ENCODE measurements at places on chromosomes 2 and 18.

DNA sequence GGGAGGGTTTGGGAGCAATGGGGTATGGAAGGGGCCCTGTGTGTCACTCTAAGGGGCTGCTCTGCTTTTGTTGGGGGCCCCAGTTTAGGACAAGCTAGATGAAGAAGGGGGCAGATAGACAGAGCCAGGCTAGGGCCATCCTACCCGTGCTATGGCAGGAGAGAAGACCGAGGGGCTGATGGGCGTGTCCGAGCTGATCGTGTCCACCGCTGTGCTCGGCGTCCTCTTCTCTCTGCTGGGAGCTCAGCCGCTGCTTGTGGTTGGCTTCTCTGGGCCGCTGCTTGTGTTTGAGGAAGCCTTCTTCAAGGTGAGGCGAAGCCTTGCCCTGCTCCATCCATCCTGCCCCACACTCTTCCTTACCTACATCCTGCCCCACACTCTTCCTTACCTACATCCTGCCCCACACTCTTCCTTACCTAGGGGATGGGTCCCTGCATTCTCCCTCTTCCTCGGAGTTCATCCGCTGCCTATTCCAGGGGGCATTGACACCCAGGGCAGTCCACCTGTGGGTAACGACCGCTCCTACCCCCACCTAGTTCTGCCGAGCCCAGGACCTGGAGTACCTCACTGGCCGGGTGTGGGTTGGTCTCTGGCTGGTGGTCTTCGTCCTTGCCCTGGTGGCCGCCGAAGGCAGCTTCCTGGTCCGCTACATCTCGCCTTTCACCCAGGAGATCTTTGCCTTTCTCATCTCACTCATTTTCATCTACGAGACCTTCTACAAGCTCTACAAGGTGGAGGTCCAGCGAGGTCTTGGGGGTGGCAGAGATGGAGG lies 8.9 kb downstream of the SLC4A3 start:
- DNase-seq: no peak

DNA sequence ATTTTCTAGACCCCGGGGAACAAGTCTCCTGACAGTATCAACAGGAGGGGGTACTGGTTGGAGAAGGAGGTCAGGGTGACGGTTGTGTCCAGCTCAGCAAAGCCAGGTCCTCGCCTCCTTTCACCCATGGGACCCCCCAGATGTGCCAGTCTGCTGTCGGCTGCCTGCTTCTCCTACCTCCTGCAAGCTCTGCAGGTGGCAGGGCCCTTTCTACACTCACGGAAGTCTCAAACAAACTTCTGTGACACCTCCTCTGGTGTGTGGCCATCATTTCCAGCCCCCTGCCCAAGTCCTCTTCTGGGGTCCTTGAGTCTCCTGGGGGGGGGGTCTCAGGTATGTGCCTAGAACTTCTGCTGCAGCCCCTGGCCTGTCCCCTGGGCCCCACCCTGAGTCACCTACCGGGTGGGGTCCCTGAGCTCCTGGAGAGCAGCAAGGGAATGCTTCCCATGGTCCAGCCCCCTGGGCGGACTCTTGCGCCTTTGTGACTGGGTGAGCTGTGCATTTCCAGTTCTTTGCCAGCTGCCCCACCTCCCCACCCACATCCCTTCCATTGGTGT lies 12.8 kb downstream of the SH3RF3 start:
- no peak for DNase-seq

DNA sequence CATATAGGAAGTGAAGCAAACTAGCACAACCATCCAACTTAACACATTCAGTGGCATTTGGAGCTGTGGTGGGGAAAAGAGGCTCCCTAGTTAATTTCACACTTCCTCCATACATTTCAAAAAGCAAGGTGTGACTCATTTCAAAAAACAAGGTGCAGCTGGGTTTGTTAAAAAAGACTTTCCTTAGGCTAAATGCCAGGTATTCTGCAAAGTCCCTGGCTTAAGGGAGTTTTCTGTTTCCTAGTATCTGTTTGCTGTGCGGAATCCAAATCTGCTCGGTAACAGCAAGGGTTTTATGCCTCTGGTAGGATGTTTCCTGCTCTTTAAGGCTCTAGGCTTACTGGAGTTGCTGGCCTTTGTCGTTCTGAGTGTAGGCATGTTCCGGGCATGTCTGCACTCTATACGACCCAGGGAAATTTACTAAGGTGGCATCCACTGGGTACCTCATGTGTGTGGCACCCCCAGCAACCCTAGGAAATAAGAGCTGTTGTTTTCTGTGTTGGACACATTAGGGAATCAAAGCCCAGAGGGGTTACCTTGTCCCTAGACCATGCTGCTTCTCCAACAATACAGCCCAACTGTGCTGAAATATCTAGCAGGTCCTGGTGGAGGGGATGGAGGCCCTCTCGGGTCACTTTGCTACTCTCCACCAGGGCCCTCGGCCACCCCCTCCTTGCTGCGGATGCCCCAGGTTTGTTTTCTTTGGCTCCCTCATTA lies 634 bp upstream of the MSGN1 start:
- no peak for DNase-seq

DNA sequence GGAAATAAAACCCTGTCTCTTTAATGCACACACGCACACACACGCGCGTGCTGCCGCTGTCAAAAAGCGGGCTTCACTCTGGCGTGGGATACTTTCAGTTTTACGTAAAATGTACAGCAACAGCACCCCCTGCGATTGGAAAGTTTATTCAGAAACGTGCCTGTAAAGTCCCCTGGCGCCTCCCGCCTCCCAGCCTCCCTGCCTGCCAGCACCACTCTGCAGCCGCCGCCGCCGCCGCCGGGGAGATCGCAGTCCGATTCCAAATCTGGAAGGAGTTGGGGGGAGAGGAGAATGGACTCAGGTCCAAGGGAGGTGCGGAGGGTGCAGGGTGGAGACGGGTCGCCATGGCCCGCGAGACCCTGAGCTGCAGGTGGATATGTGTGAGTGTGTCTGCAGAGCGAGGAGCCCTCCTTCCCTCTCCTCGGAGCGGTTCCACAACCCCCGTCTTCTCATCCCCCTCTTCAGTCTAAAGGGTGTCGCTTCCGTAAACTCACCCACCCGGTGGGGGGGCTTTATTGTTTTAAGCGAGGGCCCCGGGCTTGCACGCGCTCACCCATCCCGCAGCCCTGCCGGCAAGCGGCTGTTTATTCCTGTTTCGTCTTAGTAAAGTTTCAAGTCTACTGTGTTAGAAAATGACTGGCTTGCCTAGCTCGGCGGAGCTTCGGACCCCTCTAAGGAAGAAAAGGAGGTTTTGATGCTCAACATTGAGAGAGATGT lies 1.8 kb upstream of the BCL11A start:
- DNase-seq: peak; percentile 65

GRCh38 chr2:29725610-29726009 lies 195.8 kb downstream of the ALK start:
- no peak for DNase-seq

DNA sequence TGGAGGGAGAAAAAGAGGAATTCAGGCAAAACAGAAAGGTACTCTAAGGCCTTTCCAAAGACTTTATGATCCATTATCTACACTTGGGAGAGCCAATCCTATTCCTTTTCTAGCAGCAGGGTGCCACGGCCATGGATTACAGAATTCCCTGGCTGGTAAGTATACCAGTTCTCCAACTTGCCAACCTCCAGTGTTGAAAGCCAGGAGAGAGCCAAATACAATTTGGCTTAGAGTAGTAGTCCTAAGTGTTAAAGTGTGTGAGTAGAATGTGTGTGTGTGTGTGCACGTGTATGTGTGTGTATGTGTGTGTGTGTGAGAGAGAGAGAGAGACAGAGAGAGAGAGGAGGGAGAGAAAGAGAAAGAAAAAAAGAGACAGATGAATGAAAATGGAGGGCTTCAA lies 43.3 kb downstream of the WDPCP start:
- DNase-seq: no peak

GRCh38 chr2:218448934-218449333 lies 30.0 kb downstream of the VIL1 start:
- DNase-seq: peak; percentile 30

DNA sequence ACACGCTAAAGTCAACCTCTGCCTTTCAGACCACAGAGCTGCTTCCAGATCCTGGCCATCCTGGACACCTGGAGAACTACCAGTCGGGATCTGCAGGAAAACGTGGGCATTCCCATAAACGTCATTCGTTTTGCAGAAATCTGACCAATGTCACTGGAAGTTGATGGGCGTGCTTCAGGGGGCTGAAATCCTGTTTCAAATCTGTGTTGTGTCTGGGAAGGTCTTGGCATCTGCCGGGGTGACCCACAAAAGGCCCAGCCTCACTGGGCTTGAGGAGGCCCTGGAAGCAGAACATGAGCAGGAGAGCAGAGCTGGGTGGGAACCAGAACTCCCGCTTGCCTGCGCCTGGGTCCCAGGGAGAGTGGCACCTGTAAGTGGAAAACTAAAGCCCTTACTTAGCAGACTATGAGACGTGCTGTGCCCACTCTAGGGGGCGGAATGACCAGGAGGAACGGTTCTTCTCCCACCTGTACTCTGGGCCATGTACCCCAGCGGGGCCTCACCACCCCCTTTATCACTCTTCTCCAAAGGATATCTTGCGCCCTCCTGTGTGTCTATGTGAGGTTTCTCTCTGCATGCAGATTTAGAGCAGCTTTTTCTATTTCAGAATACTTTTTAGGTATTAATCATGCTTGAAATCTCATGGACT lies 200.9 kb downstream of the FAM210A start:
- DNase-seq: no peak

GRCh38 chr2:126785862-126786261 lies 112.8 kb upstream of the TEX51 start:
- no peak for DNase-seq

GRCh38 chr2:99959261-99960014 lies 183.0 kb downstream of the AFF3 start:
- no peak for DNase-seq

- DNase-seq: no peak
These were observed 206.6 kb downstream of the DYSF start for GRCh38 chr2:71659868-71660518.

DNA sequence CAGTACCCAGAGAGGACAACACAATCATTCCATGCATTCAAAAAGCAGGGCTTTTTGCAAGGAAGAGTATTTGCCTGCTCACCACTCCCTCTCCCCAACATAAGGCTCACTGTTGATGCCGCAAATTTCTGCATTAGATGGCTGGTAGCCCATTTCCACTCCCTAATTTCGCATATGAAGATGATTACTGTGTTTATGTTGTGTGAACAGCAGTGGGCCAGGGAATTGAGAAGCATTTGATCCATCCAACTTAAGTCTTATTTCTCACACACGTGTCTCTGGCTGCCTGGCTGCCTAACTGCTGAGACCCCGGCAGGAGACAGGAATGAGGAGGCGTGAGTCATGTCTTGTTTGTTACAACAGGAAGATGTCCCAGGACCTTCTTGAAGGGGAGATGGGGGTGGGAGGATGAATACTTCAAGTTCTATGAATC lies 294.1 kb downstream of the ALK start:
- DNase-seq: peak; percentile 48

- DNase-seq: no peak
These were observed 495.8 kb upstream of the ACVR2A start for GRCh38 chr2:147348931-147349555.

DNA sequence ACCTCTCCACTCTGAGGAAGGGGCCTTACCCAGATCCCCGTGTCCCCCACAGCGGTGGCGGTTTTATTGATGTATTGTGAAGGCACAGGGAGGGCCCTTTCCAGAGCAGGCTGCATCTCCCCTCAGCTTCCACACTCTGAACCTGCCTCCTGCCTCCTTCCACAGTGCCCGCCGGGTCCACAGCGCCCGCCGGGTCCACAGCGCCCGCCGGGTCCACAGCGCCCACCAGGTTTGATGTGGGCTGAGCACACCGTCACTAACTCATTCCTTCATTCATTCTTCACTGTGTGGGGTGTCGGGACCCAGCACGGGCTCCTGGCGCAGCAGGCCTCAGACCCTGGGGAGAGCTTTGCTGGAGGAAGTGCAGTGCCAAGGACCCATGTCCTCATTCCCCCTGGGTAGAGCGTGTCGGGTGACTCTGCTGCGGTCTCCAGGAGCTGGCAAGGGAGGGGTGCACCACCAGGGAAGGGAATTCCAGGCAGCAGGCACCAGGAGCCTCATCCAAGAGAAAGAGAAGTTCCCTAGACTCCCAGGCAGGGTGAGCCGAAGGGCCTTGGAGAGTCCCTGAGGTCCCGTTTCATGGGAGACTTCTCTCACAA lies 57.1 kb downstream of the HPCAL1 start:
- DNase-seq: no peak

- peak; percentile 44 for DNase-seq
These were observed 8.8 kb downstream of the PLCL1 start for GRCh38 chr2:197813093-197813787.

GRCh38 chr2:189802396-189802912 lies 18.2 kb downstream of the PMS1 start:
- no peak for DNase-seq

GRCh38 chr2:211512806-211513205 lies 956.4 kb downstream of the CPS1 start:
- no peak for DNase-seq

GRCh38 chr2:218839430-218839829 lies 7.8 kb upstream of the PRKAG3 start:
- peak; percentile 68 for DNase-seq

DNA sequence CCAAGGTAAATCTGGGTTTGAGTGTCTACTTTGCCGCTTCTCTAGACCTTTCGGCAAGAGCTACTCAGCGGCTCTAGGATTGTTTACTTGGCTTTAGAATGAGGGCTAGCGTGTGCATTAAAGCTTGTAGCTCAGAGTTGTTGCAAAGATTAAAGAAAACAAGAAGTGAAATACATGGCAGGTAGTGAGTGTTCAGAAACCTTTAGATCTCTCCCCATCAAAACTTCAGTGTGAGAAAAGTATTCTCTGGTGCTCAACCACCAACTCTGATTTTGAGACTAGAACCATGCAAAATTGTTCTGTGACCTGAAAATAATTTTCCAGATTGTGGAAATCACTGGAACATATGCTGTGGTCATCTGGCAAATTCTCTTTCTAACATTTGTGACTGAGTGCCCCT lies 512.0 kb downstream of the CMPK2 start:
- DNase-seq: no peak

- DNase-seq: no peak
These were observed 19.4 kb downstream of the TLK1 start for GRCh38 chr2:171141320-171141719.

- peak; percentile 60 for DNase-seq
These were observed 78.3 kb upstream of the MAP4K4 start for GRCh38 chr2:101619191-101619591.

GRCh38 chr18:72871091-72871490 lies 3.3 kb upstream of the NETO1 start:
- peak; percentile 60 for DNase-seq

GRCh38 chr18:45792506-45793263 lies 32.8 kb upstream of the SIGLEC15 start:
- DNase-seq: no peak

DNA sequence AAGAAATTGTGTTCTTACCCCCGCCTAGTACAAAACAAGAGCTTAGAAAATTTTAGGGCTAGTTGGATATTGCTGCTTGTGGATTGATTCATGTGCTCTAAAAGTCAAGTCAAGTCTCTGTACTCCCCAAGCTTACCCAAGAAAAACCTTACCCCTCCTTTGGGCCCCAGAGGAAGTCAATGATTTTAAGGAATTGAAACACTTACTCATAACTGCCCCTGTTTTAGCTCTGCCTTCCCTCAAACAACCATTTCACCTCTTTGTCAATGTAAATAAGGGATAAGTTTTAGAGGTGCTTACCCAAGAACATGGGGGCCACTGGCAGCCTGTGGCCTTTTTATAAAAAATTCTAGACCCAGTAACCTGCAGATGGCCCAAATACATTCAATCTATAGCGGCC lies 136.6 kb upstream of the RMP24 start:
- no peak for DNase-seq

Measured in fibroblast of villous mesenchyme (primary cell).